PC-9 (cell line): ENCODE measurements at places on chromosomes 1 and 21.

GRCh38 chr1:12296623-12297022, 66.8 kb downstream of the VPS13D start:
- DNase-seq = no peak

DNA sequence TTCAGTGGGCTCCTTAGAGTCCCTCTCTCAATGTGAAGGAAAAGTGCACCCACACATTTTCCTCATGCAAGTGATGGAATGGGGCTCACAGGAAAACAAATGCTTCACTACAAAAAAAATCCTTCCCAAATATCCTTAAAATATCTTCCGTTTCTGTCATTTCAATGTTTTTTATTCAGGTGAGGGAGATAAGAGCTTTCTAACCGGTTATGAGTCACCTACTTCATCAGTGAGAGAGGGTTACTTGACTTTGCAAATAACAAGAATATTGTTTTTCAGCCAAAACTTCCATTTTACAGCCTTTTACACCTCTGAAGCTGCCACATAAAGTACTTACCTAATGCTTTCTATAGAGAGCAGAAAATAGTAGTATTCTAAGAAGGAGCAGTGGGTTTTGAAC, 98.3 kb upstream of the CD55 start:
- DNase-seq = no peak

DNA sequence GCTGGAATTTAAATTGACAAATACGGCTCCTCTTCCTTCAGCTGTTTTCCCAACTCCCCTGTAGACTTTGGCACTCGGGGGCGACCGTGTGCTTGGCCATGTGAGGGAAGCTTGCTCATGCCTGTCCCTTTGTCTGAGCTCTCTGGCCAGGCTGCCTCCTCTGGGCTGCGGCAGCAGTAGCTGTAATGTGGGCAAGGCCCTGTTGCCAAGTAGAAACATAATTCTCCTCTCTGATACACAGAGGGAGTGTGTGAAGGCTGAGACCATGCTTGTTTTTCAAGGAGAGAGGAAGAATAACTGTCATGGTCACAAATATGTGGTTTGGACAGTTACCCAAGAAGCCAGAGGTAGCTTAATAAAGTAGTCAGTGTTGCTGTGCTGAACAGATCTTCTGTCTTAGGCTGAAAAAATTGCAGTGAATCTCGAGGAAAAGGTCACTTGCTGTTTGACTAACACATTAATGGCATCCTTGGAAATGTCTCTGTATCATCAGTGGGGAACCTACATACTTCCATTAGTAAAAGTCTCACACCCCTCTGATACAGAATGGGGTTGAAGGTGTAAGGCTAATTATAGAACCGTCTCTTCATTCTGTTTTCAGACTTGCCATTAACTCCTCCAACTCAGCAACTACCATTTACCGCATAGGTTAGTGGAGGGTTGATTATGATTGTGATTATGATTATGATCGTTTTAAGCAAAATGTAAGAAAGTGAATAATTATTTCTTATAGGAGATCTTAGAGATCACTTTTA, 94.6 kb downstream of the TGFB2 start:
- no peak for DNase-seq

- DNase-seq = no peak
These were observed 300.7 kb downstream of the SIPA1L2 start for GRCh38 chr1:232329103-232329813.

DNA sequence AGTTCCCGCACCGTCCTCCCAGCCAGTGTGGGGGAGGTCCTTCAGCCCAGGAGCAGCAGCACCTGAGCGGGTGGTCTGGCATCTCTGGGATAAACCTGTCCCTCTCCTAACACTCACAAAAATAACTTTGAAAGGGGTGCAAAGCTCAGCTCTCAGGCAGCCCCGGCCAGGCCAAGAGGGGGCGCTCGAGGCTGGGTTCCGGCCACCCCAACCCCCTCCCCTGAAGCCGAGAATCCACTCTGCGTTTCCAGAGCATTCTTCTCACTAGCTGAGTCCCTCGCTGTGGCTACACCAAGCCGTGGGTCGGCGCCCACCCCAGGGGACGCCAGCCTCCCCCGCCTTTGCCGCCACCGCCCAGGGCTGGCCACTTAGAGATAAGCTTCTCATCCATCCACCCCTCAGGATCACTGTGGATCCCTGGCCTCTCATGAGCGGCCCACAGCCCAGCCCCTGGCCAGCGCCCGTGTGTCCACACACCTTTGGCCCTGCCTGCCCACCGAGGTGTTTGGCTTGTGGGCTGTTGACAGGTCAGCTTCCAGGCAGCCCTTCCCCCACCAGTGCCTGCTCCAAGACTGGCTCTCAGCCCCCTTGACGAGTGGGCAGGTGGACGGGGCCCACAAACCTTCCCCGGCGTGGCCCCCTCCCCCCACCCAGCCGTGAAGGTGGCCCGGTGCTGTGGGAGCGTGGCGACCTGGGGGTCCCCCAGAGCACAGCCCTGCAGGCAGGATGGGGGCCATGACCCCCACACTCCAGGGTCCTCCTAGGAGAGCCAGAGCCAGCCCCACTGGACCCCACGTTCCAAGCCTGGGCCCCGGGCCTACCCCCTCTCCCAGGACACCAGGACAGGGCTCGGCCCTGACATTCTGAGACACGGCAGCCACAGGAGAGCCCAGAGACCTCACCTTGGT, 1.9 kb downstream of the FTCD start:
- DNase-seq = peak; percentile 37

DNA sequence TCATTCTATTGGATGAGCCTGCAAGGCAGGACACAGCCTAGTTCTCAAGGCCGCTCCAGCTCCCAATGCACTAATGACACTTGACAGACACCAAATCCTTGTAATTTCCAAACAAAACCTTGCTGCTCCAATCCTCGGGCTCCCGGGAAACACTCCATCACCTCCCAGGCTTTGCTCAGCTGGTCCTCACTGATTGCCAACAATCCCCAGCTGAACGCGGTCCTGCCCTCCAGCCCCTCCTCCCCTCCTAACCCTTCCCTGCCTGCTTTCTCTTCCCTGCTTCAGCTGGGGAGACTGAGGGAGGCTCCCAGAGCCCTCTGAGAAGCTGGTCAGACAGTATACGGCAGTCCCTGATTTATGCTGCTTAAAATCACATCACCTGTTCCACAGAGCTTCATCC, 114.4 kb upstream of the TNR start:
- DNase-seq = no peak
